ENCODE measurements at places on chromosomes 6 and 20.

DNA sequence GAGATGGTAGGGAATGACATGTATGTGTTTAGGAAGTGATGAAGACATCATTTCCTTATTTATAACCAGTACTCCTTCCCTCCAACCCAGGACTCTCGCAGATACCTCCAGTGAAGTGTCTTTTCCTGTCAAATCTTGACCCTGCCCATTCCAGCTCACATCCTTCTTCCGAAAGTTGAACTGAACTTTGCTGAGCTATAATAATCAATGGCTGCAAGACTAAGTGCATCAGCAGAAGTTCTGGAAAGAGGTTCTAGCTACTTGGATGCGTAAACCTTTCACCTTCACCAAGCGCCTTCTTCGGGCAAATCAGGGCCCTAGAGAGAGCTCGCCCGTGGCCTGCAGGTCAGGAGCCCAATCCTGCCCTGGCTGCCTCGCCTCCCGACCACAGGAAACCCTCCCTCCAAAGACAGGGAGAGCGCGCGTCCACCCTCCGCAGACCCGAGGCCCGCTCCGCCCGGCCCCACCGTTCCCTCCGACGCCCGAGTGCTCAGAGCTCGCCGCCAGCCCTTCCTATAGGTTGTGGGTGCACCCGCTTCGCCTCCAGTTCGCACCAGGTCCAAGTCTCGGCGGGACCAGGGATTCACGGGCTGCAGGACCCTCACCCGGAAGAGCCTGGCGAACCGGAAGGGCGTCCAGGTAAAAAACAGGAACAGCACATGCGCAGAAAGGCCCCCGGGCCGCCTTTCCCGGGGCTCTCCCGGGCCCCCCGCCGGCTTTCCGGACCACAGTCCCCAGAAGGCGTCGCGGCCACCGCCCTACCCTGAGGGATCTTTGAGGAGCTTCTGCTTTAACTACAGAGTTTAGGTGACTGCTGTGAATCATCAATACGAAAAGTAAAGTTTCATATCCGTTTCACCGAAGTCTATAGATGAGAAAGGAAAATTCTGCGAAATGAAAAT, at the start of gene ZNF334:
TSS of gene ZNF334 (minus strand) at position 617 of the 902 bp plus-strand sequence. CDS start 1,457 bp downstream, outside the sequence.
- DNase-seq, result peak; percentile 85

GRCh38 chr20:14336686-14337085, 726 bp downstream of the FLRT3 start:
- DNase-seq, result peak; percentile 32

- DNase-seq, result no peak
Measured at GRCh38 chr20:25259788-25260254, 11.9 kb downstream of the PYGB start.

GRCh38 chr6:2753110-2753489, 2.4 kb upstream of the MYLK4 start:
- DNase-seq, result no peak

Data from dorsolateral prefrontal cortex (tissue), 122 donors.